ENCODE measurements at places on chromosomes 7 and 10. TPM values are rescaled to one million over a fixed set of nuclear protein-coding genes. Genes with fewer than 3 reads are reported as not detected.

DNA sequence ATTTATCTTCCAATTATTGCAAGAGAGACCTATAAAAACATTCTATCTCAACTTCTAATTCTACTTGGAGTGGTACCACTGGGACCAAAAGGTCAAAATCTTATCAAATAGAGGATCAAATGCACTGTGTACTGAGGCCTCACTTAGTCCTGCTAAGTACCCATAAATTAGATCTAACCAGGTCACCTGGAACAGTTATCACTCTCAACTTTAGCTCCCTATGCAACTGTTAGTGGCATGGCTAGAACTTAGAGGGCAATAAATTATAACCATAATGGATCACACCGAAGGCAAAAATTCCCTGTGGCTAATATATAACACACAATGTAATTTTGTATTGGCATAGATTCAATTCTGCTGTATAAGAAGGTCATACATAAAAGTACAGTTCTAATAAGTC is 428.9 kb downstream of the PCDH15 start:
- DNase-seq = no peak
- no peaks in the 10 kb centered on the region for H3K36me3 ChIP-seq
- no peaks in the 10 kb centered on the region for H3K27me3 ChIP-seq
- H3K27ac ChIP-seq = no peak overlapping the region

DNA sequence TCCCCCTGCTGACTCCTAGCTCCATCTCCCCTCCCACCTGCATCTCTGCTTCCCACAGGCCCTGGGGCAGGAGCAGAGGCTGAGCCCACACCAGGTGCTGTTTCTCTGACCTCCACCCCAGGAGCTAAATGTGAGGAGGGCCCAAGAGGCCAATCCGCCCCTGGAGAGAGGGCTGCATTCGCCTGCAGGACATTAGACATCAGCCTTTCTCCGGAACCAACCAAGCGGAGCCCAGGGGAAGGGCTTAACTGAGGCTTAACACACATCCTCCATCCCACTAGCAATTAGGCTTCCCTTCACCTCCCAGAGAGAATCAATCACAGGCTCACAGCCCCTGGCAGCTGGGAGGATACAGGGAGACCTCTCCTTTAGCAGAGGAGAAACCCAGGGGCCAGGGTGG is 50.5 kb downstream of the SH3PXD2A start:
- no peaks in the 10 kb centered on the region for H3K4me1 ChIP-seq
- H3K27ac ChIP-seq = no peak overlapping the region

Gene PTPN20
- 5.1 TPM for total RNA-seq

Gene TNRC18
- total RNA-seq = 213 TPM

Gene MARVELD1
- total RNA-seq = 20.2 TPM

Gene ANKRD30A
- total RNA-seq = not detected

DNA sequence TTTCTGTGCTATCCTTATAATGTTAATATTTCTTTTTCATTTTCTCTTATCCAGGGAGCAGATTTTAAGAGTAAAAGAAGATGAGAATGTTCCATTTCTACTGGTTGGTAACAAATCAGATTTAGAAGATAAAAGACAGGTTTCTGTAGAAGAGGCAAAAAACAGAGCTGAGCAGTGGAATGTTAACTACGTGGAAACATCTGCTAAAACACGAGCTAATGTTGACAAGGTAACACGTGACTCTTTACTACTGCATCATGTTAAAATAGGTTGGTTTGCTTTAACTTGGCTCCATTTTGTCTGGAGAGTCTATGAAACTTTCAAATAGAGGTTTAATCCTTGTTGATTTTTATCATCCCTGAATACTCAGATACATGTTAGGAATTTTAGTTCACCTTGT is 73.3 kb downstream of the RALA start:
- no peaks in the 10 kb centered on the region for H3K4me1 ChIP-seq
- H3K4me3 ChIP-seq = no peak overlapping the region
- DNase-seq = no peak
- H3K27ac ChIP-seq = no peak overlapping the region
- H3K27me3 ChIP-seq = no peaks in the 10 kb centered on the region

DNA sequence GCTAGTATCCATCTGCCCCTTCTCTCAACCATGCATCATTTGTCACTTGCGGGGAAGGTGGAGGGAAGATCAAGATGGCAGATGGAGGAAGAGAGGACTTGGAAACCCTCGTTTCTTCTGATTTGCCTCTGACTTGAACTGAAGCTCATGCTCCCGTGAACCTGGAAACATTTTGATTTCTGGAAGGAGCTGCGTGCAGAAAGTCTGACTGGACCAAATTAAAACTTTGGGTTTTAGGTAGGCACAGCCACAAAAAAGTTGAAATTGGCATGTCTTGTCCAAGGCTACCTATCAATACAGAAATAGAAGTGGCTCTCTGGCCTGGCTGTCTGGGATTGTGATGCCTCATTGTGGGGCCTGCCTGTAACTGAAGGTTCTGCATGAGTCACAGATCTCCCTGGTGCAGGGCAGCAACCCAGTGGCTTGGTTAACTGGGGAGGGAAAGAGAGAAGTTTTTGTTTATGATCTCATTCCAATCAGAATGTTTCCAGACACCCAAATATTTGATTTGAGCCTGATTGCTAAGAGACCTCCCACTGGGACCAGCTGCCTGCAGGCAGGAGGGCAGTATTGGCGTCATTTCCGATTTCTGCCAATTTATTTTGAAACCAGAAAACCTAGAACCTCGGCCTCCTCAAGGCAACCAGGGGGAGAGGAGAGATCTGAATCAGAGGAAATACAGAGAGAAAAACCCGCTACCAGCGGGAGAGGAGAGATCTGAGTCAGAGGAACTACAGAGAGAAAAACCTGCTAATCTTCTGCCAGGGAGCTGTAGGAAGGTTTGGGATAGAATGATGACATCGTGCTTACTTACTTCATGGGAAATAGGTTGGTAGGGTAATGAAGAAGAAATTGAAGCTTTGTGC is 363.6 kb downstream of the ANKRD30A start:
- H3K36me3 ChIP-seq = no peaks in the 10 kb centered on the region
- no peak overlapping the region for H3K27ac ChIP-seq
- no peak for DNase-seq

DNA sequence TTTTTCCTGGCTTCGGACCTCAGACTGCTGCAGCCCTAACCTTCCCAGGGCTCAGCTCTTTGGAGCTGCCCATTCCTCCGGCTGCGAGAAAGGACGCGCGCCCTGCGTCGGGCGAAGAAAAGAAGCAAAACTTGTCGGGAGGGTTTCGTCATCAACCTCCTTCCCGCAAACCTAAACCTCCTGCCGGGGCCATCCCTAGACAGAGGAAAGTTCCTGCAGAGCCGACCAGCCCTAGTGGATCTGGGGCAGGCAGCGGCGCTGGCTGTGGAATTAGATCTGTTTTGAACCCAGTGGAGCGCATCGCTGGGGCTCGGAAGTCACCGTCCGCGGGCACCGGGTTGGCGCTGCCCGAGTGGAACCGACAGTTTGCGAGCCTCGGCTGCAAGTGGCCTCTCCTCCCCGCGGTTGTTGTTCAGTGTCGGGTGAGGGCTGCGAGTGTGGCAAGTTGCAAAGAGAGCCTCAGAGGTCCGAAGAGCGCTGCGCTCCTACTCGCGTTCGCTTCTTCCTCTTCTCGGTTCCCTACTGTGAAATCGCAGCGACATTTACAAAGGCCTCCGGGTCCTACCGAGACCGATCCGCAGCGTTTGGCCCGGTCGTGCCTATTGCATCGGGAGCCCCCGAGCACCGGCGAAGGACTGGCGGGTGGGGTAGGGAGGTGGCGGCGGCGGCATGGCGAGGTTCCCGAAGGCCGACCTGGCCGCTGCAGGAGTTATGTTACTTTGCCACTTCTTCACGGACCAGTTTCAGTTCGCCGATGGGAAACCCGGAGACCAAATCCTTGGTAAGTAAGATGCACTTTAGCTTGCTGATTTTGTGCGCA is at the start of gene PLXDC2:
TSS of gene PLXDC2 (plus strand) at position 22 of the 820 bp plus-strand sequence.
- H3K36me3 ChIP-seq = no peaks in the 10 kb centered on the region
- no peaks in the 10 kb centered on the region for H3K4me1 ChIP-seq
- H3K4me3 ChIP-seq = peak within 1 kb of the TSS; percentile 68
- peaks cover 39% of the 10 kb centered on the region for H3K27me3 ChIP-seq
- H3K27ac ChIP-seq = no peak within 1 kb of the TSS

GRCh38 chr10:83346266-83346910 is 792.9 kb upstream of the GHITM start:
- no peak overlapping the region for H3K27ac ChIP-seq
- no peaks in the 10 kb centered on the region for H3K27me3 ChIP-seq
- H3K4me3 ChIP-seq = no peak overlapping the region
- H3K36me3 ChIP-seq = no peaks in the 10 kb centered on the region
- H3K4me1 ChIP-seq = no peaks in the 10 kb centered on the region

DNA sequence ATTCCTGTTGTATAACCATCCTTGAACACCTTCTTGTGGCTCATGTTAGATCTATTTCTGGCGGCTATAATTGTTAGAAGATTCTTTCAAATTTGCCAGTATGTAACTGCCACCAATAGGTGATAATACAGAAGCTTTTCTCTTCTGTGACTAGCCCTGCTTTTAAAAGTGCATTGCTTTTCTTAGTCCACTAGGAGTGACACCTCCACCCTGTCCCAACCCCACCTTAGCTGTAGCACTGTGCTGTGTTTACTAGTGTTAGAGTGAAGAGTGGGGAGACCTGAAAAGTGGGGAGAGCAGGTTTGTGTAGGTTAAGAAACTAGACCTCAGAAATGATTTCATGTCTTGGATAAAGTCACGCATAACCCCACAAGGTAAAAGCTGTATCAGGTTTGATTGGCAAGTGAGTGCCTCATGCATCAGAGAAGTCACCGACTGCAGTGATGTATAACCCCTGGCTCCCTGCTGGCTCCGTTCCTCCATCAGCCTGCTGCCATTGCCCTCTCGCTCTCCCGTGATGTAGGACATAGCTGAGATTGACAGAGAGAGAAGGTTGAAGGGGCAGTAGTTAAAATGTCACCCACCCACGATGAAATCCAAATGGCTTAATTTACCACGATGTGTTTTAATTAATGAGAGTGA is 12.5 kb downstream of the NPVF start:
- DNase-seq = no peak
- H3K4me1 ChIP-seq = no peaks in the 10 kb centered on the region
- no peaks in the 10 kb centered on the region for H3K36me3 ChIP-seq
- no peak overlapping the region for H3K27ac ChIP-seq

DNA sequence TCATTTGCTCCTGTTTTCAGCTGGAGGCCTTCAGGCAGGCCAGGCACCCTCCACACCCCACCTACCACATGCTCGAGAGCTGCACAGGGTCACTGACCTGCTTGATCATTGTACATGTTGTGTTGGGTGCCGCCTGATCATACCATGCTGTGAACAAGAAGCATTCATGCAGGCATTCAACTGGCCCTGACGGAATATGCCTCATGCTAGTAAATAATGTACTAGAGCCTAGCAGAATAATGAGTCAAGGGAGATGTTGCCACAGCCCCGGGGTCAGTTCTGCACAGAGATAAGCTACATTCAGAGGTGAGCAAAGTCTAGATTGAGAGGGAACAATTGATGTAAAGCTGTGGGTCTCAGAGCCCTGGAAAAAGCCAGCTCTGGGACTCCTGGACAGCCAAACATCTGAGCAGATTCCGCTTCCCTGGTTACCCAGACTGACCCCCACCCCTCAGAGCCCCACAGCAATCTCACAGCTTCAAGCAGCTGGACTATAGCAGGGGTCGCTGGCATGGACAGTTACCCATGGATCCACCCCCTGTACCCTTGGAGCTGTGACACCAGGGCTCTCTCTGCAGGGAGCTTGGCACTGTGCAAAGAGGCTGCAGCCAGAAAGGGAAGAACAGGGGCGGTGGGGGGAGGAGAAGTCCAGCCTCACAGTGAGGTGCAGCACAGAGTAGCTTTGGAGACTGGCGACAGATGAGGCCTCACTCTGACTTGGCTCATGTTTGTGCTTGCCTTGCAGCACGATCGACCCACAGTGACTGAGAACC is 86.6 kb downstream of the FRMPD2 start:
- no peak overlapping the region for H3K4me3 ChIP-seq
- H3K27me3 ChIP-seq = peaks cover 65% of the 10 kb centered on the region
- no peak for DNase-seq
- no peak overlapping the region for H3K27ac ChIP-seq
- peaks cover 4% of the 10 kb centered on the region for H3K36me3 ChIP-seq
- no peaks in the 10 kb centered on the region for H3K4me1 ChIP-seq

- no peaks in the 10 kb centered on the region for H3K27me3 ChIP-seq
- H3K36me3 ChIP-seq = peaks cover 40% of the 10 kb centered on the region
- DNase-seq = peak; percentile 30
- H3K27ac ChIP-seq = peak overlapping the region; percentile 61
- peaks cover 19% of the 10 kb centered on the region for H3K4me1 ChIP-seq
Measured at GRCh38 chr7:139108266-139109187, 993 bp downstream of the ZC3HAV1 start.

Gene SCART1
- total RNA-seq = 2.2 TPM

- no peak overlapping the region for H3K4me3 ChIP-seq
- H3K36me3 ChIP-seq = no peaks in the 10 kb centered on the region
- H3K27ac ChIP-seq = no peak overlapping the region
- H3K27me3 ChIP-seq = no peaks in the 10 kb centered on the region
- H3K4me1 ChIP-seq = no peaks in the 10 kb centered on the region
- DNase-seq = no peak
Measured at GRCh38 chr10:61804414-61804813, 97.1 kb upstream of the ARID5B start.

Measured in Calu3 (cell line).